ENCODE measurements at places on chromosomes 1 and 21.

DNA sequence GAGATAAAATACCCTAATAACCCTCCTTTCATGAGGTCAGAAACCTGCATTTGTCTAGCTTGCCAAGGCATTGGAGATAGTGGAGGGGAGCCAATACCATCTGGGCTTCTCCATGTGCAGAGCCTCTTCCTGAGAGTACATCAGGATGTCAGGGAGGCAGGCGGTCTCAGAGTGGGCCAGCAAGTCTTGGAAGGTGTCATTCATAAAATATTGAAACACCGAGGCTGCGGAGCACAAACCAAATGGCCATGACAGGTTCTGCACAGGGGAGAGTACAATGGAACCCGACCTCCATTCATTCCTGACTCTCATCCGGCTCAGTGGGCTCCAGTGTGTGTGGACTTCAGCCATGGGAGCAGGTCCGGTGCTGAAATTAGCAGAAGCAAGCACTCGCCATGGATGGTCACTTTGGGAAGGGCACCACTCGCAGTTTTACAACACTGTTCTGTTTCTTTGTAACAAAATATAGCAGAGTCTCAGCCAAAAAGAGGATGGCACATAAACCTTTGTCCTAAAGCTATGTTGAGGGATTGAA, 446.6 kb downstream of the SIPA1L2 start:
- DNase-seq = no peak

DNA sequence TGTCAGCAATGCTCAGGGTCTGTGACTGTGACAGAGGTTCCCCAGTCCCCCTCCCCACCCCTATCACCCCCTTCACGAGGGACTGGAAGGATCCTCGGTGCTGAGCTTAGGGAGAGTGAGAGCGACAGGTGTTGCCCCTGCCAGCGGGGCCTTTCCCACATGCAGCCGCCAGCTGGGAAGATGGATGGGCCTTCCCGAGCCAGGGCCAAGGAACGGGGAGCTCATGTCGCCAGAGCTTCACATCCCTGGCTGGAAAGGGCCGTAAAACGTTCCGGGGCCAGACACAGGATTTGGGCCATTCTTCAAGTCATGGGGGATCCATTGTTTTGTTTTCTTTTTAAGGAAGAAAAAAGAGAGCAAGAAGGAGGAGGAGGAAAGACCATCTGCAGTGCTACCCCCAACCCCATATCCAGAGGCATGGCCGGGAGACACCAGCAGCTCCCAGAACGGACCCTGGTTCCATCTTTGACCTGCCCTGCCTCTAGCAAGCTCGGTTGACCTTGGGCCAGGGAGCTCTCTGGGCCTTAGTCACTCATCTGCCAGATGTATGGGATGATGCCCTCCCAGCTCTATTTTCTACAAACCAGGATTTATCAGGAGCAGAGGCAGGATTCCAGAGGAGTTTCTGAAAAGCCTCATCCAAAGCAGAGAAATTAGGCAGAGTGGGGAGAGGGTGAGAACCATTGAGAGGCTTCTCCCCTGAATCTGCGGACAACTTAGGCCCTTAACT, 54.1 kb downstream of the TAS1R2 start:
- DNase-seq = no peak

DNA sequence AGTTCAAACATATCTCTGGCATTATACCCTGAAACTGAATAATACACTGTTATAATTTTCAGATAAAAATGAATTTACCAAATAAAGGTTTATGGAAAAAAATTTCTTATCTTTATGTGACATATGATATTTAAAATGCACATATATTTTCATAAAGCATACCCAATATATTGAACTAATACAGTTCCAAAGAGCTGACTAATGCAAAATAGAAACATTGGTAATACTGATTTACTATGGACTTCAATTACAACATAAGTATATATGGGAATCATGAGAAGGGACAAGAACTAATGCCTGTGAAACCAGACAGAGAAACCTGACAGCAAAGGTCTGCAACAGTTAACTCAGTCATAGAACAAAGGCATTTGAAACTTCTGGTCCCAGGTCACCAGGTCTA, 153.5 kb downstream of the DENND1B start:
- no peak for DNase-seq

DNA sequence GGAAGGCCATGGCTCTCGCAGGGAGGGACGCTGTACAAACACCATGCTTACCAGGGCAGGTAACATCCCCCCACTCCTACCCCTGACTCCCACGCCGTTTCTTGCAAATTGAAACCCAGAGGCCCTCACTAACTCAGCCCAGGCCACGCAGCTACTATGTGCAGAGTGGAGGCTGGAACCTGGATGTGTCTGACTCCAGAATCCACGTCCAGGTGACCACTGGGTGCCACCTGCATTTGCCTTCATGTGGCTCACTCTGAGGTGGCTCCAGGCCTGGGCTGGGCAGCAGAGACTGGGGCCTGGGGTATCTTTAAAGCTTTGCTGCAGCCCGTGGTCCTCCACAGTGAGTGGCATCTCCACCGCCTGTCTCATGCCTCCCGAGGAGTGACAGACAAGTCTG, 29.6 kb upstream of the AJAP1 start:
- DNase-seq = no peak

- DNase-seq = no peak
These were observed 115.5 kb upstream of the NCAM2 start for GRCh38 chr21:20882462-20883407.

GRCh38 chr1:21334214-21335087, 44.2 kb upstream of the ECE1 start:
- DNase-seq = no peak

- DNase-seq = peak; percentile 58
These were observed 17.1 kb upstream of the PROK1 start for GRCh38 chr1:110433803-110434202.

- no peak for DNase-seq
These were observed 160.2 kb downstream of the COP1 start for GRCh38 chr1:176046926-176047325.

DNA sequence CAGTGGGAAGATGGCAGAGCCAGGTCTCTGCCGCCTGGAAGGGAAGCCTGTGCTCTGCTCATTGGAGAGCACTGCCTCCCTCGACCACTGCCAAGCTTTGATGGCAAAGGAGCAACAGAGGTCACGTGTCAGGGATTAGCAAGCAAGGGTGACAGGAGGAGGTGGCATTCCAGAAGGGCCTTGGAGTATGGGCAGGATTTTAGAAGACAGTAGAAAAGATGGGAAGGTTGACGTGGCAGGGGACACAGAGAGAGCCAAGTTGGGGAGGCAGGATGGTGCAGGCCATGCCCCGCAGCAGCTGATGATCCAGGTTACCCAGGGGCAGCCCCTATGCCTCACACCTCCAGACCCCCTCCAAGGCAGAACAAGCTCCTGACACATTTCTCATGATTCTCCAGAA, 21.9 kb upstream of the LBR start:
- no peak for DNase-seq

DNA sequence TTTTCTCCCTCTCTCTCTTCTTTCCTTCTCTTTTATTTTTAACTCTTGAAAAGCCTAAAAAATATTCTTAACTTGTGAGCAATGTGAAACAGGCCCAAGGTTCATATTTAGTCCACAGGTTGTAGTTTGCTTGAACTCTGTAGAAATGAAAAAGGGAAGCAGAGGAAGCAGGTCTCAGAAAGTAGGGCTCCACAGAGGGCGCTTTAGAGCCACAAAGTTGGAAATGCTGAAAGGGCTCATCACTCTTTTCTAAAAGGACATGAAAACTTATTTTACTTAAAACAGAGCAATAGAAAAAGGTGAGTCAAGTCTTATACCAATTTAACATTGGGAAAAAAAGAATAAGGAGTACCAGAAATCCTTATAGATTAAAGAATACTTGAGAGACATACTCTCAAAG, 247.0 kb downstream of the USP25 start:
- DNase-seq = no peak

GRCh38 chr21:16211339-16212303, 481.8 kb downstream of the USP25 start:
- DNase-seq = no peak

DNA sequence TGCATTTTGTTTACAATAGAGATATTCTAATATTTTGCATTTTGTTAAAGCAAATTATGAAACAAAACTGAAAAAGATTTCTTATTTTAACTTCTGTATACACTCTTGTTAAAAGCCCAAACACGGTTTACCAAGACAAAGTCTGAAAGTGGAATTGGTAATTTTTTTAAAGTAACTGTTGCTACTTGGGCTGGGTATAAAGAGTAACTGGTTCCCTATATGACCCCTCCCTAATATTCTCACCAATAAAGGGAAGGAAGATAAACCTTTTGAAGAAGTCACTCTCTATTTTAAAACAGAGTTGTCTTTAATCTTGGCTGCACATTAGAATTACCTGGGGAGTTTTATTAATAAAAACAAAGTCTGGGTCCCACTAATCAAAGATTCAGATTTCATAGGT, 27.4 kb downstream of the ARHGAP29 start:
- no peak for DNase-seq

DNA sequence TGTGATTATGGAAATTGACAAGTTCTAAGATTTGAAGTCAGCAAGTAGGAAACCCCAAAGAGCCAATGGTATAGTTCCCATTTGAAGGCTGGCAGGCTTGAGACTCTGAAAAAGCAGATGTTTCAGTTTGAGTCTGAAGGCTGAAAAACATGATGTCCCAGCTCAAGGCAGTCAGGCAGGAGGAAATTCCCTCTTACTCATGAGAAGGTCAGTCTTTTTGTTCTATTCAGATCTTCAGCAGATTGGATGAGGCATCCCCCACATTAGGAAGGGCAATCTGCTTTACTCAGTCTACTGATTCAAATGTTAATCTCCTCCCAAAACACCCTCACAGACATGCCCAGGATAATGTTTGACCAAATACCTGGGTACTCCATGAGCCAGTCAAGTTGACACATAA, 372.5 kb upstream of the ST6GALNAC5 start:
- DNase-seq = no peak

DNA sequence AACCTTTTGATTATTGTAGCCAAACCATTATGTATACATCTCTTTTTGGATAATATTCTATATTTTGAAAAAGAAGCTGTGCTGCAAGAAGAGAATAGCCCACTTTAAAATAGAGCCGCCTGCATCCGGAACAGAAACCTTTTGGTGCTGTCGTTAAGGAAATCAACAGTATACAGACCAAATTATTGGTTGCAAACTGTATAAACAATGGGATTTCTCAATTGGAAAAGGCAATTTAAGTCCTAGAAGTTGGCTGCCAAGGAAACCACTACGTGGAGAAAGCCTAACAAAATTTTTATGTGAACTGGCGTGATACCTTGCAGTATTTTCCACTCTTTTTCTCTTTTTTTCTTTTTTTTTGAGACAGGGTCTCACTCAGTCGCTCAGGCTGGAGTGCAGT, 25.8 kb downstream of the DESI2 start:
- DNase-seq = no peak

- no peak for DNase-seq
These were observed 103.7 kb downstream of the BARHL2 start for GRCh38 chr1:90613371-90613770.

DNA sequence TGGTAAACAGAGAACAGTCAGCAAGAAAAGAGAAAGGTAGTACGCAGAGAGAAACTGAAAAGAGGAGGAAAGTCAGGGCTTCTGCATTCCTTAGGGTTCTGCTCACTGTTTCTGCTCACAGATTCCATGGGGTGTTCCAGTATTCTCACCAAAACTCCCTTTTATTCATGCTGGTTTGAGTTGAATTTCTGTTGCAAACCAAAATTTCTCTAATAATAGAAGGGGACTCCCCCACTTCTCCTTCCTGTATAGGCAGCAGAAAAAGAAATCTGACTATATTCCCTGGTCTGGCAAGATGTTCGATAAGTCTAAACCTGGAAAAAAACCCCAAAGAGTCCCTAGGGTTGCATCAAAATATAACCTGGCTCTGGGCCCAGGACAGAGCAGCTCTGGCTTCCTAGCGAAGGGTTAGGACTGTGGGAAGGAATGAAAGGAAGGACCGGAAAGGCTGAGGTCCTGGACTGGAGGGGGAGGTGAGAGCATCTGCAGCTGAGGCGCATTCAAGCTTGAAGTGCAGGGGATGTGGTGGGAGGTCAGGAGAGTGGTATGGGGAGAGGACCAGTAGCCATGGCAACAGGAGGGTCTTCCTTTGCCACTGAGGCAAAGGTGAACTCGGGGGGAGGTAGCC, 18.8 kb upstream of the RGS16 start:
- DNase-seq = no peak

GRCh38 chr1:89609781-89610456, 23.0 kb upstream of the LRRC8C start:
- DNase-seq = peak; percentile 45

- no peak for DNase-seq
These were observed 55.9 kb upstream of the PROX1 start for GRCh38 chr1:213931836-213932235.

DNA sequence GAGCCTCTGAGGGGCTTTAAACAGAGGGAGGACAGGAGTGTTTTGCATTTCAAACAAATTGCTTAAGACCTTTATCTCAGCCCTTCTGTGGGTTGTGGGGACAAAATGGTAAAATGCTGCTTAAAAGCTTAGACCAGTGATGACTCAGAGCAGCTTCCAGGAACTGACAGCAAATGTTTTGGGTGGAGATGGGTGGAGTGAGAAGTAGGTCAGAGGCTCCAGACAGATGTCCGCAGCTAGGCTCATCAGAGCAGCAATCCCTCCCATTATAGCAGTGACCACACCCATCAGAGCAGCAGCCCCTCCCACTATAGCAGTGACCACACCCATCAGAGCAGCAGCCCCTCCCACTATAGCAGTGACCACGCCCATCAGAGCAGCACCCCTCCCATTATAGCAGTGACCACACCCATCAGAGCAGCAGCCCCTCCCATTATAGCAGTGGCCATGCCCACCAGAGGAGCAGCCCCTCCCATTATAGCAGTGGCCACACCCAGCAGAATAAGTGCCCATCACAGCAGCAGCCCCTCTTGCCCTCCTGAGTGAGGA, 532.2 kb downstream of the MATN1 start:
- no peak for DNase-seq

DNA sequence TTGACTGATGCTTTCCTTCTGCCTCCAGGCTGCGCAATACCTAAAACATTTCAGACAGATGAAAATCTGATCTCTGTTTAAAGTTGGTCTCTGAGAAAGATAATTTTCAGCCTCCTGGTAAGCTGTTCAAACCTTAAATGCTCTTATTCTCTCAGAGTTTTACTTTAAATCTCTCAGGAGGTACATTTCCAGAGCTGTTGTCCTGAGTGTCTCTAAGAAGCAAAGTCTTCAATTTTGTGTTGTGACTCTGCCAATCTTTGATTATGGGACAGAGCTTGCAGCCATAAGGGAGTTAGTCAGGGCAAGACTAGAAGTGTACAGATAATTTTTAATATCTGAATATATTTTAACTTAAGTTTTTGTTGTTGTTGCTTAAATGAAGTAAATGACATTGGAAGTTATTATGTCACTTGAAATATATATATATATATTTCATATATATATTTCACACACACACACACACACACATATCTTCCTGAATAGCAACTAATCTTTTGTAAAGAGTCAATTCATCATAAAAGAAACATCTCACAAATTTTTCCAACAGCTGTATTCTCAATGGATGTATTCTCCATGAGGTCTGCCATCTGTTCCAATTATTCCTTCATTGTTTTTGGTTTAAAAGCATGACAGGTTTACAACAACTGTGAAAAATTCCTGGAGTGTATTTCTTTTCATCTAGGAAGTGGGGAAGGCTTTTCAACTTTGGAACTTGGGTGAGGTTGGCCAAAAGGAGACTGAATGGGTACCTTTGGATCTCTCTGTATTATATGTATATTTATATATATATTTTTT, 259.4 kb downstream of the BACH1 start:
- DNase-seq = no peak

GRCh38 chr1:160863061-160863773, 530 bp upstream of the CD244 start:
- no peak for DNase-seq

- no peak for DNase-seq
These were observed 982.5 kb upstream of the ADGRL2 start for GRCh38 chr1:80818211-80818610.

GRCh38 chr1:10540277-10541005, 65.7 kb downstream of the PEX14 start:
- no peak for DNase-seq
